Activated CD4-positive, alpha-beta T cell treated with anti-CD3 and anti-CD28 coated beads for 36 hours (primary cell): ENCODE measurements at places on chromosomes 6 and 20. TPM values are rescaled to one million over a fixed set of nuclear protein-coding genes. Genes with fewer than 3 reads are reported as not detected.

Gene BPI
- total RNA-seq = not detected

Gene ANGPT4
- total RNA-seq = not detected

Gene IFNGR1
- 19.3 TPM for total RNA-seq

Gene ZNF337
- 12.6 TPM for total RNA-seq

Gene KPNA5
- total RNA-seq = 10.4 TPM

Gene GSTA3
- total RNA-seq = not detected

Gene METTL24
- total RNA-seq = not detected

GRCh38 chr6:136147342-136147741 is 102.8 kb downstream of the MTFR2 start:
- DNase-seq = no peak

- no peak for DNase-seq
These were observed 136.7 kb upstream of the CARMIL1 start for GRCh38 chr6:25142506-25142905.

GRCh38 chr6:6823030-6823429 is 234.5 kb downstream of the LY86 start:
- no peak for DNase-seq

DNA sequence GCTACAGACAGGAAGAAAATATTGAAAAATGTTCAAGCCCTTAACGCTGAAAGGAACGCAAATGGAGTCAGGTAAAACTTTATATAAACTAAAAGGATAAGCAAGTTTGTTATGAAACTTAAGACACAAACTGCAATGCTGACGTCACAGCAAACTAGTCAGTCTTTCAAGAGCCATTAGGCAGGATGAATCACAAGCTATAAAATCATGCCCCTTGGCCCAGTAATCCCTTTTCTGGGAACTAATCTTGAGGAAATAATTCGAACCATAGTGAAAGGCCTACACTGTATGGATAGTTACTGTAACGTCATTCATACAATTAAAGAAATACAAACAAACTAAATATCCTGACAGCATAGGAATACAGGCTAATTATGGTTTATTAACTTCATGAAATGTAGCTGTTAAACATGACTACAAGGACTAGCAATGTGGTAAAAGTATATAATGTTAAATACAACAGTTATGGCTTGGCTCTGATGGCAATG is 42.7 kb upstream of the HINT3 start:
- no peak for DNase-seq

DNA sequence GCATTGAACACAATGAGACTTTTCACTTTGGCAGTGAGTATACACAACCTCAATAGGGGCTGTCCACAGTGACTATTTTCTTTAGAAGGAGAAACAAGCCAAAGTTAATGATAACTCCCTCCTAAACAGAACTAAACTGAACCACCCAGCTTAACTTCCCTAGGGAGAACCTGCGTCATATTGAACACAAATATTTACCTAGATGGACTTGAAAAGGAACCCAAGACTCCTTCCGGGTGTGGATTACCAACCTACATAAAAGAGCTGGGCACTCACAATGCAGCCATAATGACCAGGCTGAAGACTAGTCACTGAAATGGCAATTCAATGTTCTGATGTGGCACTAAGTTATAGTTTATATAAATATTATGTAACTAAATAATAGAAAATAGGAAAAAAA is 160.6 kb downstream of the IBTK start:
- DNase-seq = no peak

DNA sequence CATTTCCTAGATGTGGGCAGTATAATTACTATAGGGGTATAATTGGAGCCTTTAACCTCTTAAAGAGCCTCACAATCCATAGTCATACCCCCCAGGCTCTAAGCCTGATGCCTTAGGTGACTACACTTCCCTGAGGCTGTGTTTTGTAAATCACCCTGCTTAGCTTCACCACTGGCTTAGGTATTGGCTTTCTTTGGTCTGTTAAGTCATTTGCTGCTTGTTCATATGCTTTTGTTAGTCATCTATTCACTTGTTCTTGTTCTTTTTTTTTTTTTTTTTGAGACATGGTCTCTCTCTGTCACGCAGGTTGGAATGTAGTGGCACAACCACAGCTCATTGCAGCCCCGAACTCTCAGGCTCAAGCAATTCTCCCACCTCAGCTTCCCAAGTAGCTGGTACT is 26.7 kb downstream of the KAT14 start:
- no peak for DNase-seq

DNA sequence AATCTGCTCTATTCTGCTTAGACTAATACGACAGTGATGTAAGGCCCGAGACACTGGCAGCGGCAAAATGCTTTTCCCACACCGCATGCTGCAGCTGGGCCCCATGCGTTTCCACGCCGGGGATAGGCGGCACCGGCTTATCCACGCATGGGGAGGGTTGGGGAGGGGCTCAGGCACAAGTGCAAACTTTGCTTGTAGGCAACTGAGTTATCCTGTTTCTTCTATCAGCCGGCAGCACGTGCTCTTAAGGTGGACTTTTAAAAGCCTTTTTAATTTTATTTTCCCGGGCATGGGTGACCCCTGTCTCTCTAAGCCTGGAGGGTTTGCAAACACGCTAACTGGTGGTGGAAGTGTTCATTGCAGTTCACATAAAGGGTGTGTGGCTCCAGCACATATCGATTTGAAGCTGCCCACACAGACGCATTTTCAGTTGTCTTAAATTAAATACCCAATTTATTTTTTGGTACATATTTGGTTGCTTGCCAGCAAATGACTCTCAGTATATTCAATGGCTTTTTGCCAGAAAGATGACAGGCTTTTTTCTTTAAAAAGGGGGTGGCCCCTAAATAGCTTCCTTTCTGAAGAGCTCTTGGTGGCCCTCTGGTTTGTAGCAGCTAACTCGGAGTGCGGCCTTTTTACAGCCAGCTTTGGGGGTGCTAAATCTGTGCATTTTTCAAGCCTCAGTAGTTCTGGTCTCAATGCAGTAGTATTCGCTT is 561.8 kb upstream of the AGPAT4 start:
- DNase-seq = no peak

DNA sequence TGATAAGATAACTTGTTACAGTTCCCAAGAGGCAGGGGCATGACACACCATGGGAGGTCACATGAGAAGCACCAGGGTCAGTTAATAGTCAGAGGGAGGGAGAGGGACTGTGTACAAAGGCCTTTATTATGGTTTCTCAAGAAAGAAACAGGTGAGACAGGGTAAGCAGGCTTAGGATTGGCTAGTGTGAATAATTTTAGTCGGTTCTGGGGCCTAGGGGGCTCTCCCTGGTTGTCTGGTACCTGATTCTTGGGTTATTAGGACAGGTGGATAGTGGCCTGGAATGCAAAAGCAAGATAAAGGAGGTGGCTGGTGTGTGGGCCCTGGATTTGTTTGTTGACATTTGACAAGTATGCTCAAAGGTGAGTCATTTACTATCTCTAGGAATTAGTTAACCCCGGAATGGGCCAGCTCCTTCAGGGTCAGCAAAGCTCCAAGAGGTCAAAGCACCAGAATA is 49.4 kb upstream of the MCUR1 start:
- no peak for DNase-seq

DNA sequence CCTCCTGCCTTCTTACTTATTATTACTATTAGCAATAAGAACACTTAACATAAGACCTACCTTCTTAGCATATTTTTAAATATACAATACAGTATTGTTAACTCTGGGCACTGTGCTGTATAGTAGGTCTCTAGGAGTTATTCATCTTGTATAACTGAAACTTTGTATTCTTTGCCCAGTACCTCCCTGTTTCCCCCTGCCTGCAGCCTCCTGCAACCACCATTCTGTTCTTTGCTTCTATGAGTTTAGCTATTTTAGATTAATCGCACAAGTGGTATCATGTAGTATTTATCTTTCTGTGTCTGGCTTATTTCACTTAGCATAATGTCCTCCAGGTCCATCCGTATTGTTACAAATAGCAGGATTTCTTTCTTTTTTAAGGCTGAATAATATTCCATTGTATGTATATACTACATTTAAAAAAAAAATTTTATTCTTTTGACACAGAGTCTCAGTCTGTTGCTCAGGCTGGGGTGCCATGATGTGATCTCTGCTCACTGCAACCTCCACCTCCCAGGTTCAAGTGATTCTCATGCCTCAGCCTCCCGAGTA is 4.4 kb downstream of the C6orf89 start:
- DNase-seq = no peak
